ENCODE measurements at places on chromosomes 5 and 9. TPM values are rescaled to one million over a fixed set of nuclear protein-coding genes. Genes with fewer than 3 reads are reported as not detected.

SLC6A7 gene
- total RNA-seq = 10.8 TPM

CDH9 gene
- total RNA-seq = 6.5 TPM

DNA sequence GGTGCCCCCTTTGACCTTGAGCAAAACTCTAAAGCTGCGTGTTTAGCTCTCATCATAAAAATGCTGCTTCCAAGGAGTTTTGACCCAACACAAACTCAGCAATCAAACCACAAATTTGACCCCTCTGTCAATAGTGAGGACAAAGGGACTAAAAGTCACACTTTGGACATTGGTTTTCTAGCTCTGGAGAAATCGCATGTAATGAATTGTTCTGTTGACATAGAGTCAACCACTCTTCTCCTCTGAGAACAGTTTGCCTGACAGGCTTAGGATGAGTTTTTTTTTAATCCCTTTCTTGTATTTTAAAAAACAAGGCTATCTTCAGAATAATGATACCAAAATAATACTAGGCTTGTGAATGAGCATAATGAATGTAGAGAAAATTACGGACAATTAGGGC lies 61.1 kb upstream of the MAN2A1 start:
- no peak for DNase-seq

BRINP1 gene
- 1.9 TPM for total RNA-seq

DNA sequence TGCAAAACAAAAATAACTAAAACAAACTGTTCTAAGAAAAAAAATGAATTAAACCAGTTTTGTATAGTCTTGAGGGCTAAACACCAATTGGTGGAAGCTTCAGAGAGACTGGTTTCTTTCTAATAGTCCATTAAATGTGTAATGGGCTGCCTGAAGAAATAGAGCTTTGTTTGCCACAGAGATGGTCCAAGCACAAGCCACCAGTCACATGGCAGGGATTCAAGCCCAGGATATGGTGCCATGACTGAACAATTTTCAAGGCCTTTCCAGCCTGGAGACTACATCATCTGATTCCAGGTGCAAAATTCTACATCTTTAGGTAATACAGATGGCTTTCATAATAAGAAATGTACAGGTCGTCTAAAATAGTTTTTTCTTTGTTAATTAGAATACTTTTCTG lies 355.3 kb downstream of the NR2F1-AS1 start:
- DNase-seq = no peak

- DNase-seq = no peak
Measured at GRCh38 chr5:82599030-82599429, 320.9 kb upstream of the RPS23 start.

DNA sequence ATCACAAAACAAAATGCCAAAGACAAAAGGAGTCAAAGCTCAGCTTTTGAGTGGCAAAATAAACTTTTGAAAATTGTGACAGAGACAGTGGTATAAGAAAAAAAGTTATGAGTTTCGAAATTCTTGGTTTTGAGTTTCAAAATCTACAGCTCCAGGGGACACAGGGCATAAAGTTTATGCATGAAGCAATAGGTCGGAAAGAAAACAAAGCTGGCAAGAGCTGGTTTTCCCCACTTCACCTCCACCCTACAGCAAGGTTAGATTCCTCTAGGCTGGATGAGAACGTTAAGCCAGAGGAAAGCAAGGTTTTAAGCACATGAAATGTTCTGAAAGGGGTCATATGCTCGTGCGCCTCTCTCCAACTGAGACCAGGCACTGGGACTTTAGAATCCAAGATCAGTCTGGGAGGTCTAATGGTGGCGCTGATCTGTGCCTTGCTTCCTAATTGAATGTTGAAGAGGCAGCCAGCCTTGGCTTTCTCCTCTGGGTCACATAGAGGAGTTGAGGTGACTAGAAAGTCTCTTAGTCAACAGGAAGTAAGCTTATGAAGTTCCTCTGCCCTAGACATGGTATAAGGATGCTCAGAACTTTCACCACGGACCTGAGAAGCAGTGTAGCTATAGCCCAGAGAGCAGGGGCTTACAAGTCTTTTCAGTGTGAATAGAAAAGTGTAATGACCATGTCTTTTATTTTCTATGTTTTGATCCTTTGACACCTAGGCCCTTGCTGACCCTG lies 167.7 kb upstream of the DMAC1 start:
- no peak for DNase-seq

- no peak for DNase-seq
Measured at GRCh38 chr5:82720213-82721086, 356.7 kb downstream of the TMEM167A start.

DNA sequence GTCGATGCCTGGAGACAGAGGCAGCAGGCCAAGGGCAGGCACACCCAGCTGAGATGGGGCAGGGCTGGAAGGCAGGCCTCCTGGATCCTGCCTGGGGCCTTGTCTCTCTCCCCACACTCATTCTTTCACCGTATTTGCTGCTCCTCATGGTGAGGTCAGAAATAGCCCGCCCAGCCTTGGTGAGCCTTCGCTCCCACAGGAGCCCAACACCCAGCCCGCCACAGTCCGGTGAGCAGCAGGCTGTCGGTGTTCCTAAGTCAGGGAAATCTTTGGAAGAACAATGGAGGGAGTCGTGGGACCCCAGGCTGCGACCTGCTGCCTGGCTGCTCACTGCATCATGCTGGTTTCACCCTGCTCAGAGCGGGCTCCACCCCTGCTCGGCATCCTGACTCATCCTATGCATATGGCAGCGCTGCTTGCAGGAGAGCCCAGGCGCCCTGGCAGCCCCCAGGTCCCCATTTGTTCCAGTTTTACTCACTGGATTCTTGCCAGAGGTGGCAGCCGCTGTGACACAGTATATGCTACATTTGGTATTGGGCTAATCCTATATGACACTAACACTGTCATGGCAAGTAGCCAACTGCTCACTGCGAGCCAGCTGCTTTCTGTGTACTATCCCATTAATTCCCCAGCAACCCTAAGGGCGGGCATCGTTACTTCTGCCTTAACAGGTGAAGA lies 53.2 kb upstream of the NCS1 start:
- peak; percentile 77 for DNase-seq

DNA sequence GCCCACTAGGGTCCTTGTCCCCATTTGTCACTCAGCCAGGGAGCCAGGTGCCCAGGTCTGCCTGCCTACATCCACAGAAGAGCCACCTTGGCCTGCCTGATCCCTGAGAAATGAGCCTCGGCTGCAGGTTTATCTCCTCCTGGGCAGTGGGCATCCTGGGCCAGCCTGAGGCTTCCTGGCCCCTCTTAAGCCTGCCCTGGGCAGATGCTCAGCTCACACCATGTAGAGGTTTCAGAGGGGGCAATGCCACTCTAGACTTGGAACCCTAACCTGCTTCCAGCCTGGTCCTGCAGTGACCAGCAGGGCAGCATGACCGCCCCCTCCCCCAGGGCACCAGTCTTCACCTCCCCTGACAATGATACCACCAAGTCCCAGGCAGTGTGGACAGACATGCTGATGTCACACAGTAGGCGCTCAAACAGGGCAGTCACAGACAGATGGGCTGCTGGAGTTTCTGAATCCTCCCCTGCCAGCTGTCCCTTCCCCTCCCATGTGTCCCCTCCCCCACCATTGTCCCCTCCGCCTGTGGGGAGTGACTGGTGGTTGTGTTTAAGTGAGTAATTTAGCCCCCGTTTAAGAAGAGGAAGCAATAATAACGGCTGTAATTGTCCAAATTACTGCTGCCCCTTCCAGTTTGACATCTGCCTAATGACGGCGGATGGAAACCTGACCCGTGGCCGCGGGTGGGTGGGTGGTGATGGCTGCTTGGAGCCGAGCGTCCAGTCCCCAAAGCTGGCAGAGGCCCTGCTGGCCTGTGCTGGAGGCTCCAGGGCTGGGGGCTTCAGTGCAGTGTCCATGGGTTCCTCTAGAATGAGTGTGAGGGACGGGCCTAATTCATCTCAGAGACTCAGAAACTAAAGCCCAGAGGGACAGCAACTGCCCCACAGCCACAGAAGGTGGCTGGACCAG lies 147.7 kb downstream of the BARX1 start:
- no peak for DNase-seq

GRCh38 chr9:25935188-25935587 lies 256.9 kb upstream of the TUSC1 start:
- no peak for DNase-seq

DNA sequence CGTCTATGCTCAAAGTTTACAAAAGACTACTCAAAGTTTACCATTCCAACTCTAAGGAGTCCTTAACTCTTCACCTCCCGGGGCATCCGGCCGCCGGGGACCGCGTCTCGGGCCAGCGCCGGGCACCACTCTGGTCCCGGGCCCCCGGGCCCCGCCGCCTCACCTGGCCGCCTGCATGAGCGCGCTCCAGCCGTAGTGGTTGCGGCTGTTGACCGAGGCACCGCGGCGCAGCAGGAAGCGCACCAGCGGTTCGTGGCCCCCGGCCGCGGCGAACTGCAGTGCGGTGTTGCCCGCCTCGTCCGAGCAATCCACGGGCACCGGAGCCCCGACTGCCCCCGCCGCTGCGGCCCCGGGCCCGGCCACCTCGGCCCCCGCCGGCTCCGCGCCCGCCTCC lies 388 bp downstream of the ANKS6 start:
- DNase-seq = peak; percentile 40

- no peak for DNase-seq
Measured at GRCh38 chr9:117018966-117019617, 332.0 kb downstream of the TRIM32 start.

GRCh38 chr5:134581241-134581981 lies 51.2 kb downstream of the SAR1B start:
- DNase-seq = no peak

GRCh38 chr9:81558091-81558830 lies 131.1 kb downstream of the TLE1 start:
- peak; percentile 43 for DNase-seq

DNA sequence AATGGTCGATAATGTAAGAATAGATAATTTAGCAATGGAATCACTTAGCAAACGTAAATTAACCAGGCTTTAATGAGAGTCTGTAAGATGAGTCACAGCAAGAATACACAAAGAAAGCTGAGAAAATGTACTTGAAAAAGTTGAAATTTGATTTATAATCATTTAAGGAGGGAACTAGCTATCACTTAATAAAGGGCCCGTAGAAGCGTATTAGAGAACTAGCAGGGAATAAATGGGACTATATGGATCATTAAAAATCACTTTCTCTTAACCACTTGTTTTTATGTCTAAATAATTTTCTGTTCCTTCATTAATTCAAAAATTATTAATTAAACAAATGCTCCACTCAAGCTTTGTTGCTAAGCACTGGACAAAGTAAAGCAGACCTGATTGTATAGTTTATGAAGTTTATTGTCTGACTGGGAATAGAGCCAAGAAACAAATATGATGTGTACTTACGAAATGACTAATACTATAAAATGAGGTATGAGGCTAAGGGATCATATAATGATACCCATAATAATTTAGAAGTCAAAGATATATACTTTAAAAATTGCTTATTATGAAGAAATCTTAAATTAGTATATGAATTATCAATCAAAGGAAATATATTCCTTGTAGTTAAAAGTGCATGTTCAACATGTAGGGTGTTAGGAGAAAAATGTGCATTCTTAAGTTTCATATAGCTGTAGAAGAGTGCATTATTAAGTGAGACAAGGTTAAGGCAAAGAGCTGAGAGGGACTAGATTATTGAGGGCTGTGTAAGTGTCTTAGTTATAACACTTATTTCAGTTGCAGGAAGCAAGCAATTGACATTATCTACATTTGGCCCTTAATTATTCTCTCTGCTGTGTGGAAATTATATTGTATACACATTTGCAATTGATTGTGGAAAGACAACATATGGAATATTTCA lies 196.8 kb downstream of the PRDM9 start:
- no peak for DNase-seq

Data from umbilical cord (tissue), 2 donors.